Eye (tissue), 1 donor: ENCODE measurements at places on chromosomes 5 and 9.

GRCh38 chr9:70576116-70576515 lies 161.7 kb upstream of the KLF9 start:
- DNase-seq: no peak

- no peak for DNase-seq
Measured at GRCh38 chr5:76809141-76809540, 9.7 kb upstream of the F2RL1 start.

DNA sequence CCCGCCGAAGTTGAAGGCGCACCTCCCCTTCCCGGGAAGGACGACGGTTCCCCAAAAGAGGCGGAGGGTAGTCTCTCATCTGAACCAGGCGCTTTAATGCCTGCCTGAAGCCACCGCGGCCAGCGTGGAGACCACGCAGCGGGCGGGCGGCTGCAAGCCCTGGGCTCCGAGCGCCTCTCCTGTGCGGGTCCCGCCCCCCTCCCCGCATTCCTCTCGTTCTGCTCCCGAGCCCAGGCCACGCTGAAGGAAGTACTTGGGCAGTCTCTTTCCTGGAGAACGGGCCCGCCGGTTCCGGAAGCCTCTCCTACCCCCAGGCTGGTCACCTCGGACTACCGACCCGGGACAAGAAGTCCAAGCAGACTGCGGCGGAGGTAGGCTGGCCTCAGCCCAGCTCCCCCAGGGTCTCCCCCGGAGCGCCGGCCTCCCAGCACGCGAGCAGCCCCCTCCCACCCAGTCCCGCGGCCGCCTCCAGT lies 571 bp downstream of the PPIC start:
- no peak for DNase-seq

DNA sequence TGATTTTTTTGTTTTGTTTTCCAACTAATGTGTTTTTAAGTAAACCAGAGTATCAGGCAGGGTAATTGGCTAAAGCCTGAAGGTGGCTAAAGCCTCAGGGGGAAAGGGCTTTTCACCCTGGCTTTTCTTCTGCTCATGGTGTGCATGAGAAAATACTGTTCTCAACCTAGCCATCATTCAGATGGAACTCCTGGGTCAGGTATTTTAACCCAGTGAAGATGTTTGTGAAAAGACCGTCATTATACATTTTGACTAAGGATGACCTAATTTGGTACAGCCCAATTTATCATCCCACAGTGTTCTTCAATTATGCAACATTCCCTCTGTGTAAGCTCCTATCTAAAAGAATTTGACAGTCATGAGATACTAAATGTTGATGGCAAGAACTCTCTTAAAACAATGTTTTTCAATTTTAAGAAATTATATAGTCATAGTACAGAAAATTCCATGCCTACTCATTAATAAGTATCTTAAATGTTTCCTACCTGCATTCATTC lies 209.5 kb upstream of the TARS1 start:
- DNase-seq: no peak

GRCh38 chr9:21455320-21455719 lies 15.1 kb downstream of the IFNA1 start:
- peak; percentile 3 for DNase-seq
